ENCODE measurements at places on chromosomes 7 and 10. TPM values are rescaled to one million over a fixed set of nuclear protein-coding genes. Genes with fewer than 3 reads are reported as not detected.

The RBP3 gene
- total RNA-seq: not detected

The LAMB4 gene
- 0.30 TPM for total RNA-seq

The C10orf67 gene
- not detected for total RNA-seq

The TAC1 gene
- total RNA-seq: not detected

The FAM171A1 gene
- 19.7 TPM for total RNA-seq

The CHST3 gene
- 49.4 TPM for total RNA-seq

The NUTM2D gene
- 1.9 TPM for total RNA-seq

The FEZF1 gene
- total RNA-seq: not detected

The GPR15LG gene
- not detected for total RNA-seq

The COMTD1 gene
- total RNA-seq: 3.7 TPM

The ASZ1 gene
- total RNA-seq: not detected

The LBX1 gene
- total RNA-seq: not detected

The FRMD4A gene
- total RNA-seq: 114 TPM

The AKR1C4 gene
- total RNA-seq: not detected

The PRLHR gene
- not detected for total RNA-seq

The BMS1 gene
- 16.1 TPM for total RNA-seq

The OR2A12 gene
- not detected for total RNA-seq
